ENCODE measurements at places on chromosomes 5 and 9. TPM values are rescaled to one million over a fixed set of nuclear protein-coding genes. Genes with fewer than 3 reads are reported as not detected.

The INSL6 gene
- total RNA-seq, result not detected

The SIGMAR1 gene
- total RNA-seq, result 110 TPM

The PDE6A gene
- total RNA-seq, result 1.1 TPM

The PCDHA7 gene
- not detected for total RNA-seq

The FGFR4 gene
- total RNA-seq, result 12.2 TPM

The GRIN1 gene
- total RNA-seq, result 0.16 TPM

The ADAMTS16 gene
- total RNA-seq, result 0.64 TPM

The NACC2 gene
- total RNA-seq, result 14.9 TPM

The GCNT1 gene
- 1.0 TPM for total RNA-seq

The NNT gene
- total RNA-seq, result 30.4 TPM

The CAMK2A gene
- total RNA-seq, result not detected

The INSL4 gene
- total RNA-seq, result not detected

The IFNB1 gene
- total RNA-seq, result not detected

The MELK gene
- total RNA-seq, result 2.5 TPM

The DCTN3 gene
- total RNA-seq, result 136 TPM

The MCC gene
- total RNA-seq, result 79.3 TPM

The C9orf40 gene
- 3.3 TPM for total RNA-seq

The MEIKIN gene
- total RNA-seq, result not detected

The IGFBPL1 gene
- not detected for total RNA-seq

The CD14 gene
- total RNA-seq, result 6.7 TPM

The MIER3 gene
- 15.9 TPM for total RNA-seq

The PCSK1 gene
- 0.26 TPM for total RNA-seq

The PNPLA7 gene
- total RNA-seq, result 97.0 TPM

The VCAN gene
- 30.3 TPM for total RNA-seq

The DRD1 gene
- total RNA-seq, result 0.42 TPM

The ADGRD2 gene
- 0.31 TPM for total RNA-seq

The GGTA1 gene
- total RNA-seq, result 5.8 TPM

The GABRA6 gene
- not detected for total RNA-seq

The BAAT gene
- not detected for total RNA-seq

The PIP5K1B gene
- 4.8 TPM for total RNA-seq
